CD4-positive, alpha-beta T cell (primary cell): ENCODE measurements at places on chromosomes 5 and 9.

- no peak for DNase-seq
Measured at GRCh38 chr5:76755779-76756637, 40.1 kb downstream of the F2R start.

- no peak for DNase-seq
Measured at GRCh38 chr9:23829580-23830475, 3.8 kb upstream of the ELAVL2 start.

DNA sequence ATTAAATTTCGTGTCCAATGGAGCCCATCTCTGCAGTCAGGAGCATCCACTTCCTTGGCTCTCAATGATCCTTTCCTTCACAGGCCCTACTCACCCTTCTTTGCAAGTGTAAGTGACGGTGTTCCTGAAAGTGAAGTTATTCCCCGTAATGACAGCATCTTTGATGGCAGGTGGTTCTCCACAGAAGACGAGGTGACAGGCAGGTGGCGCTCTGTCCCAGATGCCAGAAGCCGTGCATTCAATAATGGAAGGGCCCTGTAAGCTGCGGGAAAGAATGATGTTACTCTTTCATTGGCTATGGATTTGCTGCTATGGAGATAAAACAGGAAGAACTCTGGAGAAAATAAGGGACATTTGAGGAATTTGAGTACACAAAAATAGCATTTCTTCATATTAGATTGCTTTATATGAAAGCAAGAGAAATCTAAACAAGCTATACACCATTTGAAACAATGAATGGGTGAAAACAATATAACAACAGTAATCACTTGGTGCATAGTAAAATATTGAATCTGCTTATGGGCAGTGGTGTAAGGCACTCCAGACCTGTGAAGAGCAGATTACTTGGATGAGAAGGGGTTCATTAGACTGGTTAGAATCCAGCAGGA is 89.9 kb upstream of the TXNDC8 start:
- DNase-seq: no peak

GRCh38 chr5:177378884-177379883 is 5.0 kb upstream of the SLC34A1 start:
- DNase-seq: peak; percentile 57

GRCh38 chr9:33813712-33814641 is 3.0 kb upstream of the UBE2R2 start:
- DNase-seq: no peak

DNA sequence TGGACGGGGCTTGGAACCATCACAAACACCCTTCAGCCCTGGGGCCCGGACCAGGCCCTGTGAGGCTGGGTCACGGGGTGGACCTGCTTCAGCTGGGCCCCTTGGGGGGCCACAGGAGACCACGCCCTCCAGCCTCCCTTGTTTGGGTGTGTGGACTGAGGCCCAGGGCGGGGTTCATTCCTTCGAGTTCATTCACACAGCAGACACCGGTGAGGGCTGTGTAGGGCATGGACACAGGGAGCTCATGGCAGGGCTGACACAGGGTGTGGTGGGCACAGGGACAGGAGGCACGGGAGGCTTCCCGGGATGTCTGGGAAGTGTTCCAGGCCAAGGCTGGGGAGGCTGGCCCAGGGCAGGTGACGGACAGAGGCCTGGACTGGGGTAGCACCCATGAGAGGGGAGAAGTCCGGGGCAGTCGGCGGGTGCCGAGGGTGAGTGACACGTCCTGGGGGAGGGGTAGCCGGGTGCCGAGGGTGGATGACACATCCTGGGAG is 8.9 kb downstream of the DNLZ start:
- no peak for DNase-seq

GRCh38 chr5:127375544-127376091 is 85.0 kb downstream of the MEGF10 start:
- no peak for DNase-seq

- DNase-seq: no peak
Measured at GRCh38 chr9:5578698-5579085, 50.2 kb upstream of the RIC1 start.

GRCh38 chr5:404666-405241 is 38.2 kb upstream of the EXOC3 start:
- no peak for DNase-seq

- no peak for DNase-seq
Measured at GRCh38 chr9:35814106-35814840, 569 bp downstream of the HINT2 start.

DNA sequence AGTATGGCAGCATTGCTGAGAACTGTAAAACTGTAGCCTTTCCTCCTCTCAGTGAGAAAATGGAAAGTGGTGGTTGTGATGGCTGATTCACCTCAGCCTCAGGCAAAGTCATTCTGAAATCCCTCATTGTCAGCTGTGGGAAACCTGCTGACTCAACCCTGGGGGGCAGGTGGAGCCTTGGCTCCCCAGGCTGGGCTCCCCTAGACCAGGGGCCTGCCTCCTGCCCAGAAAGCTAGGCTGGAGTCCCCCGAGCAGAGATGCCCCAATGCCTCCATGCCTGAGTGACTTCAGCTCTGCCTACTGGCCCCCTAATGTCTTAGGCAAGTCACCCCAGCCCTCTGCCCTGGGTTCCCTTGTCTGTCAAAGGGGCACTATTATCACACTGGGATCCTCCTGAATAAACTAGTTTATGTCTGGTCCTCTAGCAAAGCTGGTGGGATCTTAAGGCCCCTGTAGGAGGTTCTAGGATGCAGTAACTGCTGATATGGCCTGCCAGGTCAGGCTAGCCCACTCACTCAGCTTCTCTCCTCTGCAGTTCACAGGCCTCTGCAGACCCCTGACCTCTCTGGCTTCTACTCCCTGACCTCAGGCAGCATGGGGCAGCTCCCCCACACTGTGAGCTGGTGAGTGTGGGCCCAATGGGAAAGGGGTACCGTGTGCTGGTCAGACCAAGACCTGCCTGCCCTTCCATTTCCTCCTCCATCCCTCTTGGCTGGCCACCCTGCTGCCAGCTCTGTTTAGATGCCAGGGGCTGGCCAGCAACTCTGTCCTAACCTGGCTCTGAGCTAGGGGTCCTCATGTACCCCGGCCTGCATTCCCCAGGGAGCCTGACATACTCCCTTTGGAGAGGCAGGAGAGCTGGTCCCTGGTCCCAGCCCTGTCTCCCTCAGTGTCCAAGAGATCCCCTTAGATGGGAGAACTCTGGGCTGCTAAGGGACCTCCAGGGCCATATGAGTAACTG is 24.2 kb downstream of the TCF7 start:
- peak; percentile 56 for DNase-seq

- no peak for DNase-seq
Measured at GRCh38 chr5:110371725-110372041, 354.8 kb downstream of the TMEM232 start.

DNA sequence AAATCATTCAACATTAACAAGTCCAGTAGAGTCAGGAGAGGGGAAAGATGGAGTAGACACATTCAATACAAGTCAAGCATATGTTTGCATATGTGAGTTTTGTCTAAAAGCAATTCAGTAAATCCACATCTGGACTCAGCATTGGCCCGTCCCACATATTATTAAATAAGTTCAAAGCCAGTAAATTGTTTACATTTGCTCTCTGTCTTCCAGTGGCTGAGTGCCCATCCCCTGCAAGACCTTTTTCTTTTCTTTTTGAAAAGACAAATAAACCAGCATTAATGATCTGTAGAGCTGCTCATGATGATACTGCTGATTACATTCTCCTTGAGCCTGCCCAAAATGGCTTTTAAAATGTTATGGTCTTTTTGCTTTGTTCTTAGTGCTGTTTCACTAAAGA is 71.1 kb downstream of the TNC start:
- no peak for DNase-seq

DNA sequence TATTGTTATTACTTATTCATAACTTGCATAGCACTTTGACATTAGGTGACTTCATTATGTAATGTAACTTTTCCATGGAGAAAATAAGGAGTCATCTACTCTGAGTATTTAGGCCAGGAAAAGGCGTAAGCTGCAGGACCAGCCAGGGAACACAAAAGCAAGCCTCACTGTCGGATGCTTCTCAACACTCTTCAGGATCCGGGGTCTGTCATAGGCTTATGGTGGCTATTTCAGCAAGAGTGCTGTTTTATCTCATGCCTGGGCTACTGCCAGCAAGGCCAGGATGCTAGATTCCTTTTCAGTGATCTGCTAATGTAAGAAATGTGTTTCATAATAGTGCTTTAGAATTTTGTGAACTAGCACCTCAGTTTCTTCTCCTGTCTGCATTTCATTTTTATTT is 162.4 kb downstream of the CHSY3 start:
- DNase-seq: no peak

- DNase-seq: no peak
Measured at GRCh38 chr5:73640861-73641320, 14.9 kb downstream of the ARHGEF28 start.

DNA sequence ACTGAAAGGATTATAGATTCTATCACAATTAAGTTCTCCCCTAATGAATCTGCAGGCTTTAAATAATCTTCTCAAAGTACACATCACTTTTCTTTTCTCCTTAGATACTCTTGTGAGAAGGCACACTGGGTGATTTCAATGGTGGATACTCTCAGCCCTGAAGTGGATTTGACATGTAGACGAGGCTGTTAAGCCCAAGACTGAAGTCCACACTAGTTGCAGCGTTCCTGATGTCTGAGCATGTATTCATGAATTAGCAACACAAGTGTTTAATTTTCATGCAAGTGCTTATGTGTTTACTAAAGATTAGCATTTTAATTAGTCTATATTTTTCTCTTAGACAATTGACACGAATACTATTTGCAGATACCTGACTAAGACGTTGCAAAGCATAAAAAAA is 218.9 kb downstream of the TMEM161B start:
- DNase-seq: no peak

DNA sequence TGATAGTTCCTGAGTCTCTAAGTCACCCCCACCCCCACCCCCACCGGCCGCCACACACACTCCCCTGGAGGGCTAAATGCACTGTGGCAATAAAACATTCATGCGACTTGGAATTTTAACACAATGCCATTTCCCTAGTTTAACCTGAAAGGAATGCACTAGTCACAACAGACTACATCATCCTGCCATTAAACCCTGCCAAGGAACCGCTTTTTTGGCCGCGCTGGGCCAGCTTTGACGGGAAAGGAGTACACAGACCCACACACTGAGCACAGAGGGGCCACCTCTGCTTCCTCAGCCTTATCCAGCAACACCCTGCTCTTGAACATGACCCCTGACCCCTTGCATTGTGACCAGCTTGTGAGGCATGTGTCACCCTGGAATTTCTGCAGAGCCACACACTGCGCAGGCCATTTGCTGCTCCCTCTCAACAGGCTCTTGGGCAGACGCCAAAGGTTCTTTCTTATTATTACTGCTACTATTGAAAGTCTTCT is 165.3 kb downstream of the BNC2 start:
- DNase-seq: no peak

DNA sequence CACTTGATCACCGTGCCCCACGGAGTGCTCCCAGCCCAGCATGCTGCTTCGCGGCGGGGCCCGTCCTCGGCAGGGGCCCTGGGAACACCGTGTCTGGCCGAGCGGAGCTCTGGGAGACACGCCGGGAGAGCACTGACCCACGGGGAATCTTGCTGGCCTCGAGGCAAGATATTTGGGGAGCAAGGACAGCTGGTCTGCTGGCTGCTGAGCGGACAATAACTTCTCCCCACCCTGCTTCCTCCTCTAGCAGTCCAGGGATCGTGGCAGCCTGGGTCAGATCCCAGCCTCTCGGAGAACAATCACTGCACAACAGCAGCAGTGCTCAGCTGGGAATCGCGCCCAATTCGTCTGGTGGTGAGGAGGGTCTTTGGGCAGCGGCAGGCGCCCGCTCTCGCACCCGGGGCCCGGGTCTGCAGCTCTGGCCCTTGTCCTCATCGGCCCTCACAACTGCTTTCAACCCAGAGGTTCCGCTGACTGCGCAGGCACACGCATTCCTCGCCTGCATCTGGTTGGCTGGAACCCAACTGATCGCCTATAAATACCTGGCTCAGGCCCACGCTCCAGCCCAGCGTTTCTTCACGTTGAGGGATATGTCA is 43.4 kb downstream of the DBH start:
- DNase-seq: no peak

- no peak for DNase-seq
Measured at GRCh38 chr9:84947412-84947972, 278.0 kb downstream of the NTRK2 start.

GRCh38 chr9:110126986-110127864 is 80.7 kb downstream of the C9orf152 start:
- no peak for DNase-seq

DNA sequence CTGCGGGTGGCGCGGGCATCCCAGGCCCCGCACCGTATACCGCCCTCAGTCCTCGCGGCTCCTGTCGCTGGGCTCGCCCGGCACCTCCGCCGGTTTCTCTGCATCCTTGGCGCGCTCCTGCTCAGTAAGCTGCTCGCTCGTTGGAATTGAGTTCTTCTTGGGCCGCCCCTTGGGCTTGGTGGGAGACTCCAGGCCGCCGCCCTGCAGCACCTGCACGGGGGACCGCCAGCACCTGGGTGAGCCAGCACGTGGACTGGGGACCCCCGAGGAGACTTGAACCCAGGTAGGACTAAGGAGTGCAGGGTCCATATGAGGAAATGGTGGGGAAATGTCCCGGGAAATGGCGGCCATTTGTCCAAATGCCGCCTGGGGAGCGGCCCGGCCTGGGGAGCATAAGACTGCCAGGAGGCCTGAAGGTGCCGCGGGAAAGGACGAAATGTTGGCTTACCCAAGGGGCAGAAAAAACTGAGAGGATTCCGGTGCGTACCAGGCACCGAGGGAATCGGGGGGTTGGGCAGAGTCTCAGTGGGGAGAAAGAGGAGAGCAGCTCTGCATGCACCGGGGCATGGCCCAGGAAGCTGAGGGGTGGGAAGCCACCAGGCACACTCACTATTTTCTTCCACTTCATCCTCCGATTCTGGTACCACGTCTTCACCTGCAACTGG is 2.9 kb downstream of the BARX1 start:
- DNase-seq: no peak

GRCh38 chr5:61332851-61333320 is 828 bp downstream of the ZSWIM6 start:
- peak; percentile 17 for DNase-seq
